Uterus (tissue), 4 donors: ENCODE measurements at places on chromosomes 6 and 20.

DNA sequence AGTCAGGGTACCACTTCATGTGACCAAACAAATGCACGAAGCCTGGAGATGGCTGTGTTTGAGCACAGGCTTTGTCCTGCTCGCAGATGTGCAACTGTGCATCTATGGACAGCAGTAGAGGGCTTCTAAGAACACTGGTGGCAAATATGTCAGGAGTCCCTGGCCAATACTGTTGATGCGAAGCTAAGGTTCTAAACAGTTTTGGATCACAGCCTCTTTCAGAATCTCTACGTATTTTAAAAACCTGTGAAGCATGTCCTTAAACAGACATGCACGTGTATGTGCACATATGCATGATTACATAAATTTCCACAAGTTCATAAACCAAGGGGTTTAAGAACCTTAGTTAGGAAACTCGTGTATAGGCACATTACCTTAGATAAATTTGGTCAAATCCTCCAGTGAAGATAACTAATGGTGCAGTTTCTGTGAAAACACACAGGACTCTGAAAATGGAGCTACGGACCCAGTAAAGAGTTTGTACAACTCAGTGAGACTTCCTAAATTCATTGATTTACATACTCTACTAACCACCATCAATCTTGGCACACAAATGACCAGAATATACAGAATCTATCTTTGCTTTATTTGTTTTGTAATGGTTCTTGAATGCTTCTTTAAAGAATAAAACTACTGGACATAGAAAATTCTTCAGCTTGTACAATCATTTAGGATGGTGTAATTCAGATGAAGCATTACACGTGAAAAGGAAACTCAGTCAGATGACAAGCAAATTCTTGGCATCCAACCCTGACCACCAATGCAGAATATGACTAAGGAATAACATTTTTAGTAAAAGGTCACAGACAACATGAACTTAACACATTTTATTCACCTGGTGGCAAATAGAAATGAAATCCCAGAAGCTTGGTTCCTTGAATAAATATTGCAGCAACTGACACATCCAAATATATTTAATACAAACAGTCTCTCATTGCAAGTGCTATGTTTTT is 27.4 kb downstream of the KCNQ5 start:
- no peak for DNase-seq

GRCh38 chr6:41451515-41452163 is 94.5 kb upstream of the FOXP4 start:
- DNase-seq = peak; percentile 68

DNA sequence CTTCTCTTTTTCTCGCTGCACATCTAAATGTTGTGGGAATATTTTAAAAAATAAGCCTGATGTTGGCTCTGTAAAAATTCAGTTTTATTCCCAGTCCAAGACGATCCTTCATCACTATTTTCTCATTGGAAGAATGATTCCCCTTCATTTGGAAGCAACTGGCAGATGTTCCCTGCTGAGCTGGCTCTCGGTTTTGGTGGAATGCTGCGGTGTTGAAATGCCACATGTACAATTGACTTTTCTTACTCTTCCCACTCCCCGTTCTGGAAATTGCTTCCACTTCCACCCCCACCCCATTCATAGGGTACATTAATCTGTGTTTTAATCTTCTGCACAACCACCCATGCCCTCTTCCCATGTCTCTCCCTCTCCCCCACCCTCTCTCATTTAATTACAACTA is 496.3 kb upstream of the MAP3K7 start:
- no peak for DNase-seq

DNA sequence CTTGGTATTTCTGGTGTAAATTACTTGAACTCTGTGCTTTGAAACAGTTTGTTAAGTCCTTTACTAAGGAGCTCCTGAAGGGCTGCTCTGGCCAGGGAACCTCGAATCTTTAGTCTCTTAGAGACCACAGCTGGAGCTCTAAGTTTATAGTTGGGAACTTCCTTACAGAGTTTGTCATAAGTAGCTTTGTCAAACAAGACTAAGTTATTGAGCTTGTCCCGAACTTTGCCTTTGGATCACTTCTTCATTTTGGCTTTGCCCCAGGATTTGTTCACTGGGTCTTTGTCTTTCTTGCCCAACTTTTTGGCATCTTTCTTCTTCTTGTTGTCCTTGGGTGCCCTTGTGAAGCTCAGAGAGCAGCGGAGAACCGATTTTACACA is 64.8 kb downstream of the FAM50B start:
- no peak for DNase-seq

GRCh38 chr6:19834858-19835257 is 2.3 kb upstream of the ID4 start:
- no peak for DNase-seq

DNA sequence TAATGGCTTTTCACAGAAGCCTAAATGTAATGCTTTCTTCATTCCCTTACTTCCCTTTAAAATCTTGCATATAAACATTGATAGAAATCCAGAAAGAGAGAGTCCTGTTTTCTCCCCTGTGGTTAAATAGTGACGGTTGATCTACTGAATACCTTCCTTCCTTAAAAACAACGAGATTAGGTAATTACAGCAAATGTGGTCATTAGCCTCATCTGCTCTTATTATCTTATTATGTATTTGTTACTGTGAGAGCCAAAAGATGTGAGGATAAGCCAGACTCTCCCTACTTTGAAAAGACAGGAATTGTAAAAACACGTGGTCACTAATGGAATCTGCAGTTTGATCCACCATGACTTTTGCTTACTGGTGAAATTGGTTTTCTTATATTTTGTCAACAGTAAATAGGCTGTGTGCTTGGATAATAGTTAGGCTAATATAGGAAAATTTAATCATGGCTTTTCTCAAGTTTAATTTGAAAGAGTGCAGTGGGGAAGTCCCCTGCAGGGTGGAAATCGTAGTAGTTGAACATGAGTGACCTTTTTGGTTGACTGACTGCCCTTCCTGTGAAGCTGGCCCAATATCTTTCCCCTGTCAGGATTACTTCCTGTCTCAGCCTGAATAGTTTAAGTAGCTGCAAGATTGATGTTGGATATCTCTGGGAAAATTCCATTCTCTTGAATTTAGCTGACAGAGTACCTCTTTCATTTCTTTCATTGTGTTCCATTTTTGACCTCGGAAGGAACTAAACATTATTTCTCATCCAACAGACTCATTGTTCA is 62.8 kb downstream of the JARID2 start:
- no peak for DNase-seq

DNA sequence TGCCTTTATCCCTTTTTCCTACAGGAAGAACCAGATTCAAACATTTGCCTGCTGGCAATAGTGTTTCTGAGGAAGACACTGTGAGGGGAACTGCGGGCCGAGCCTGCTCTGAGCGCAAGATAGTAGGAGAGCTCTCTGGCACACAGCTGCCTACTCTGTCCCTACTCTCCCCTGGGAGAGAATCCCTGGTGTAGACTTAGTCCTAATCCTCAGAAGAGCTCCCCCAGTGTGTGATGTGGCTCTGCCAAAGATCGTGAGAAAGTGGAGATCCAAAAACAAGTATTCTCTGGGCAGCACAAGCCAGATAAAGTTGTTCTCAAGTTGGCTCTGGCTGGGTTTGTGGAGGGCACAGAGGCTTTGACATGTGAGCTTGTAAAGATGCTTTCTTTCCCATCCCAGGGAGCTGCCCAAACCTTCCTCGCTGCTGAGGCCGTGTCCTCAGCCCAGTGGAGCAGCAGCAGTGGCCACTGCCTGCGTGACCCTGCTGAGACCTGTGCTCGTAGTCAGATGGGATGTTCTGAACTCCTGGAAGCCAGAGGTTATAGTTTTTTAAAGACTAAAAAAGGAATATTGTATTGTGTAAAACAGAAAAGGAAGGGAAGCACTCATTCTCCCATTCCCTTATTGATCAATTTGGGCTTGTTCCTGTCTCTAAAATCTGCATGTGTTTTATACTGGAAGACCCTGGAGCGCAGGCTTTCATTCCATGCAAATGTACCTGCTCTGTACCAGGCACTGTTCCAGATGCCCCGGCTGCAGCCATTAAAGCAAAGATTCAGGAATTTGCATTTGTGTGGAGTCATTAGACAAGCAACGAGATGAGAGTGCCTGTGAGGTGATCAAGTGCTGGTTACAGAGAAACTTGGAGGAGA is 30.7 kb downstream of the PNLDC1 start:
- no peak for DNase-seq
